ENCODE measurements at places on chromosomes 7 and 10. TPM values are rescaled to one million over a fixed set of nuclear protein-coding genes. Genes with fewer than 3 reads are reported as not detected.

- no peak for DNase-seq
Observed at GRCh38 chr10:102460836-102461186, 9.5 kb upstream of the C10orf95 start.

DNA sequence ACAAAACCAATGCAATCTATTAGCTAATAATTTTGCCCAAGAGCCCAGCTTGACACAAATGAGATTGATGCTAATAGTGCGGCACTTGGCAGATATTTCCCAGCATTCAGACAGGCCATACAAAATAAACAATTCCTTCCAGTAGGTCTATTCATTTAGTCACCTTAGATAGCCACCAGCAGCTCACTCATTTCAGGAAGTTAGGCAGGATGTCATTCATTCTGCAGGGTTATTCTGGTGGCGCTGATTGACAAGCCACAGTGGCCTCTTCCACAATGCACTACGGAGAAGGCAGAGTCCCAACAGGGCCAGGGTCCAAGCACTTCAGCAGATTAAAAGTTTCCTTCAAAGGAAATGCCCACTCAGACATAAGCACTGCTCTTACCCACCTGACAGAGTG, 55.8 kb downstream of the PIK3AP1 start:
- DNase-seq = no peak

DNA sequence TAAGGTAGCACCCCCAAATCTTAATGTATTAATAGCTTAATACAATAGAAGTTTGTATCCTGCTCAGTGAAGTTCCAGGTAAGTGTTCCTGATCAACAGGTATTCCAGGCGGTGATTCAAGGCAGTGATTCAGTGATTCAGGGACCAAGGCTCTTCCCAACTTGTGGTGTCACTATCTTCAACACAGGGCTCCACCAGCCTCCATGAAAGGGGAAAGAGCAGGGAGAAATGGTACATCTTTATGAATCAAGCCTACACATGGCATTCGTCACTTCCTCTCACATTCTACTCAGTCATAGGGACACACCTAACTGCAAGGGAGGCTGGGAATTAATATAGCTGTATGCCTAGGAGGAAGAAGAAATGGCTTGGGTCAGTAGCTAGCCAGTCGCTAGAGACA, 5.1 kb downstream of the GOLGA7B start:
- no peak for DNase-seq

DNA sequence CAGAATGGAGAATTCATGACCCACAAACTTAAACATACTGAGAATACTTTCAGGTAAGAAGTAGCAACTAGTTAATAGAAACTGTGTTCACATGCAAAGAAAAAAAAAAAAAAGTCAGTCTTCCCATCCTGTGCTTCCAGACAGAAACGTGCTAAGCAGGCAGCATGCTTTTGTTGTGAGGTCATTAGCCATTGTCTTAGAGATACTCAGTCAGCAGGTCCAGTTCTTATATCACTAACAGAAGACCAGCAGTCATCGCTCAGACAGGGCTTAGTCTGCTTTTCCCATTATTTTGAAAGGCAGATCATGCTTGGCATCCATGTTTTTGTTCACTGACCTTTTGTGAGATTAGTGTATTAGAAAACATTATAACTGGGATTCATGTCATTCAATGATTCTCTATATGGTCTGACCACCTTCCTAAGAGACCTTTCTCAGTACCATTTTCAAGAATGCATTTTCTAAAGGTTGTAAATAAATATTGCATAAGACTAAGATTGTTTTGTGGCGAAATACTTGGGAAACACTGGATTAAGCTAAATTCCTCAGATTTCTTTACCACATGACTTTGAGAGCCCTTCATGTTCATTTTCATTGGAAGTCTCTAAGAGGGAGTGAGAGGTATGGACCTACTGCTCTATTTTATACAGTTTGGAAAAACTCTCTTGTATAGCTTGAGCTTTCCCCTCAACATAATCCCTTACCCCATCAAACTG, 45.0 kb upstream of the AGBL3 start:
- DNase-seq = no peak

DNA sequence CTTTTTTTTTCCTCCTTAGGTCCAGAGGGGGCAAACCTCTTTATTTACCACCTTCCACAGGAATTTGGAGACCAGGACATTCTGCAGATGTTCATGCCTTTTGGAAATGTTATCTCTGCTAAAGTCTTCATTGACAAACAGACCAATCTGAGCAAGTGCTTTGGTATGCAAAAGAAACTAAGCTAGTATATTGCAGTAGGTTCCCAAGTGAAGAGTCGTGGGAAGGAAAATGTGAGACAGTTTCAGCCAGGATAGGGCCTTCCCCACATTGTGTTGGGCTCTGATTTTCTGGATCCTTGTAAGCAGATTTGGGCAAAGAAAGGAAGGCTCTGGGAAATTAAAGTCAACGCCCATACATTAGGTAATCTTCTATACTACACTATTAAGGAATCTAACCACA, 285.6 kb downstream of the USP6NL start:
- DNase-seq = no peak

DNA sequence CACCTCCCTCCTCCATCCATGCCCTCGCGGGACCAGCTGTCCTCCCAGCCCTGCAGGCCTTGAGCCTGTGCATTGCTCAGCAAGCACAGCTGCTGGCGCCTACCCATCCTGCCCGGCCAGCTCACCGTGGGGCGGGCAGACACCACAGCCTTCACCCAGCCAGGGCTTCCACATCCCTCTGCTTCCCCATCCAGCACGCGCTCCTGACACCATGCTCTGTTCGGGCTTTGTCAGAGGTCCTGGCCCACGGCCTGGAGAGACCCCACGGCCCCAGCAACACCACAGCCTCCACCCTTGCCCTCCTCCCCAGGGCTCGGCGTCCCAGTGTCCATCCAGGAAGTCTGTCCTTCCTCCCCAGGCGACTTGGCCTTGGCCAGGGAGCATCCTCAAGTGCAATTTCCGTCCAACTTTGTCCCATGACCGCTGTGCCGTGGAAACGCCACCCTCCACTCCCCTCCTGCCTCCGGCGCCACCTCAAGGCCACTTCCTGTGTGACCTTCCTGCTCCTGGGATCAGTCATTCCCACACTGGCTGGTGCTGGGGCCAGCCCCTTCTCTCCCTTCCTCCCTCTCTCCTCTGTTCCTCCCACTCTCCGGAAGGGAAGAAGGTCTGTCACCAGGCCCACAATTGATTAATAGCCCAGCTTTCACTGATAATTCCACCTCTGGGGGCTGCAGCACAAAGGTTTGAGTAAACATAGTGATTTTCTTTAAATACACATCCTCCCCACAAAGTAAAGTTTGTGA, 71.5 kb upstream of the SMNDC1 start:
- no peak for DNase-seq

DNA sequence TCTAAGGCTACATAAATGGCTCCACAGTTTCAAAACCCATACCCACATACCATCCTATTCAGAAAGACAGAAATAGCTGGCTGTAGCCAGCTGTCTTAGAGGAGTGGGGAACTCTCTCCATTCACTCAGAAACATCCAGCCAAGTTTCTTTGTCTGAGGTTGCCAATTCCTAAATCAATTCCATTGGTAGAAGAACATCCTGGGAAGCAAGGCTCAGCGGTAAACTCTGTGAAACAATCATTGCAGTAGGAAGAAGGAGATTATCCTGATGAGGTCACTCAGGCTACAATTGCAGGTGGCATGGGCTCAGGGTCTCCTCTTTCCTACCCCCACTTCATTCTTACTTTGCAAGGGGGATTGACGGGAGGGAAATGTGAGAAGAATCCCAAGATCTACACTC, 154.0 kb downstream of the ETV1 start:
- no peak for DNase-seq

DNA sequence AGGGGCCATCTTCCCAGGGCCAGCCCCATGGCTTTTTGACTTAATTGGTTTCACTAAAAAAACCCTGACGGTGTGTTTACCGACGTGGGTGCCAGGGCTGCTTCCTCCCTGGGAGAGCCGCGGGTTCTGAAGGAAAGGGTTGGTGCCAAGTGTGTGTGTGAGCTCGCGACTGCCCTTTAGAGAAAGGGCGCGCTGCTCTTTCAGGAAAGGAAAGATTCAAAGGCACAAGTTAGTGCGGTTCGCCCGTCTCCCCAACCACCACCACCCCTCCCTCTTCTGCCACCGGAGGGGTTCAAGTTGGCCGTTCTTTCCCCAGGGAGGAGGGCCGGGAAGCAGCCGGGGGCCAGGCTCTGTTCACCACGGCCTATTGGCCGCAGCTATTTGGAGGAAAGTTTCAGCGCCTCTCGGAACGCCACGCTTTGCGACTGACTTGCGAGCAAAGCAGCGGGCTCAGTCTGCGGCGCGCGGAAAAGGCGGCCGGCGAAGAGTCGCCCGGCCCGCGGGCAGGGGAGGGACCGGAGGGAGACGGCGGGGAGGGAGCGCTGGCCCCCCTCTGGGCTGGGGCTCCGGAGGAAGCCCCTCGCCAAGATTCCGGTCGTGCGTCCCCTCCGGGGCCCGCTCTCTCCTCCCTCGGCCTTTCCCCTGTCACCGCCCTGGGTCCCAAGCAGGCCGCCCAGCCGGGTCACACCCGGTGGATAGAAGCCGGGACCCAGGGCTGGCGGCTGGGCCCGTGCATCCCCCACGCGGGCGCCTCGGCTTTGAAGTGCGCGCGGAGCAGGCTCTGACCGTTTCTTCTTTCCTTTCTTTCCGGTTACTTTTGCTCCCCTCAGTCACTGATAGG, 165.9 kb upstream of the PPP1R3A start:
- DNase-seq = peak; percentile 76

DNA sequence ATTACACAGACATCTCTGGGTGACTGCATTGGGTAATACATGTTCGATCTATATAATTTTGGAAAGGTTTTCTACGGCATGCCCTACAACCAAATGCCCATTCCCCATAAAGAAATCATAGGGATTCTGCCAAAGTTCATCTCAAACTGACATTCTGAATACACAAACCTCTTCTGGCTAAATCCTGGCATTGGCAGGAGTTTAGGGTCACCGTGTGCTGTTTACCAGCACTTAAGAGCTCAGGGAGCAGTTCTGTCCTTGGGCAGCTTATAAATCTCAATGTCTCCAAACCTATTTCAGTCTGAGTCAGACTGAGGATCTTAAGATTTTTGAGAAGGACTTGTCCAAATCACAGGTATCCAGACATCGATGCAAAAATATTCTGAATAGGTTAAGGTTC, 809.6 kb upstream of the LRRN3 start:
- no peak for DNase-seq

GRCh38 chr7:26458466-26459145, 166.9 kb downstream of the SNX10 start:
- no peak for DNase-seq

DNA sequence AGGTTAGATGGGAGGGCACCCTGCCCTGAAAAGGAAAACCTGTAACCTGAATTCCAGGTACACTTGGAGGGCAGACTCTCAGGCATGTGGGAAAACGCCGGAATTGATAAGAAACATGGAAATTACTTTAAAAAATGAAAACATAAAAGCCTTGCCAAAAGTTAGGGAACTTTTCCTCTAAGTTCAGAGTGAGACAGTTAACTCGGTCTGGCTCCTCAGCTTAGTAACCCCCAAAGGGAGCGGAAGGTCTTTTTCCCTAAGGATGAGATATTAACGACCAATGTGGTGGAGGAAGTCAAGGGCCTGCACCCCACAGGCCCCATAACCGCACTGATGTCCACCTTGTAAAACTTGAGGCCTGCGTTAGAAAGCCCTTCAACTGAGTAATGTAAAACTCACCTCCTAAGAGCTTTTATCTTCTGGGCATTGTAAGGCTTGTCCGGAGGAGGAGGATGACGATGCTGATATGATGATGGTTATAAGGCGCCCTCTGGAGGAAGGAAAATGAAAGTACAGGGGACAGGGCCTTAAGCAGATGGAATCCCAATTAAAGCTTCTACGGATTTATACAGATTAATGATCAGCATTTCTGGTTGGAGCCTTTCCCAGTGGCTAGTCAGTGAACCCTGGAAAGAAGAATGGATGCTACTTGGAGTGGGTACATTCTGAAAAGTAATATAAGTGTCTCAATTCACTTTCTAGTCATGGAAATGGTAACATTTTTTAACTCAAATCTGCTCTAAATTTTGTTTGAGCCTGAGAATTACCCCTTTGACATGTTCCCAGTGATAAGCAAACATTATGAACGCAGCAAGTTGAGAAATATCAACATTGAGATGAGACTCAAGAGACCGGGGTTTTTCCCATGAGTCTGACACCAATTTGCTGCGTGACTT, 694 bp downstream of the COL1A2 start:
- DNase-seq = peak; percentile 28

DNA sequence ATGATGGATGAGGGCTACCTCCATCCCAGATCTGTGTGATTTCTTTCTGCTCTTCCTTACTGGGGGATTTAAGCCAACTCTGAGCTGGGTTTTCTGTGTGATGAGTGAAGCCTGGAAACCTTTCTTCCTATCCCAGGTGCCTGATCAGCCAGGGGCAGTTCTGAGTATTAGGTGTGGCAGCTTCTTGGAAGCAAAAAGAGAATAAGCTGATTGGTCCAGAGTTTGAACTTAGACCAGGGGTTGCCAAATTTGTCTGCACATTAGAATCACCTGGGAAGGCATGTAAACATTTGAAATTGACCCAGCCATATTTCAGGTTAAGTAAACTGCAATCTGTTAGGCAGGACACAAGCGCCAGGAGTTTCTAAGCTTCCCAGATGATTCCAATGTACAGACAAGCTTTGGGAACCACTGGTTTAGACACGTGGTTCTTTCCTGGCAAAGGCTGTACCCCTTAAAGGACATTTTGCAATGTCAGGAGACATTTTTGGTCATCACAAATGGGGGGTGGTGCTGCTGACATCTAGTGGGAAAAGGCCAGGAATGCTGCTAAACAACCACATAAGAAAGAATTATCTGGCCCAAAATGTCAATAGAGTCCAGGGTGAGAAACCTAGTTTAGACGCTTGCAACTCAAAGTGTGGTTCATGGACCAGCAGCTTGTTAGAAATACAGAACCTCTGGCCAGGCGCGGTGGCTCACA, 160.5 kb upstream of the GHITM start:
- no peak for DNase-seq

- DNase-seq = no peak
Observed at GRCh38 chr10:996031-996430, 7.8 kb downstream of the GTPBP4 start.

DNA sequence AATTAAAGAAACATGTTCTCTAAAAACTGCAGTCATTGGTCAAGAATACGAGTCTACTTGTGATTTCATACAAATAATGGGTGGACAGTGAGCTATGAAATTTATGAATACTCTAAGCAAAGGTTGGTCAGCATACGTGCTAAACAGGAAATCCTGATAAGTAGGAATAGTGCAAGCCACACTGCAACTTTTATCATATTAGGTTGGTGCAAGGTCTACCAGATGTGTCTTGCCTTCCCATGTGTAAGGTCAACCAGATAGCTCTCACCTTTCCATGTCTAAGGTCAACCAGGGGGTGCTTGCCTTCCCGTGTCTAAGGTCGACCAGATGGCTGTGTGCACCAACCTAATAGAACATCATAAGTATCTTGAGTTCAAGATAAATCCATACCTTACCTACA, 2.0 kb upstream of the ITGB1 start:
- DNase-seq = no peak

The CHRM2 gene
- 1.7 TPM for polyA plus RNA-seq

The GPR37 gene
- polyA plus RNA-seq = 0.15 TPM

The PAX2 gene
- not detected for polyA plus RNA-seq

The LRIT1 gene
- polyA plus RNA-seq = not detected

The ANXA8L1 gene
- polyA plus RNA-seq = 80.2 TPM

The UCN3 gene
- polyA plus RNA-seq = 0.25 TPM

The JCAD gene
- 1.6 TPM for polyA plus RNA-seq

The ZNF804B gene
- not detected for polyA plus RNA-seq

The PRLHR gene
- not detected for polyA plus RNA-seq

The DNAJB12 gene
- 20.0 TPM for polyA plus RNA-seq

The IFIT1 gene
- 6.4 TPM for polyA plus RNA-seq

The PTEN gene
- polyA plus RNA-seq = 30.3 TPM

The PDE6C gene
- polyA plus RNA-seq = not detected

The FKBP6 gene
- not detected for polyA plus RNA-seq

Measured in stomach (tissue), 19 donors.